ENCODE measurements at places on chromosomes 4 and X. TPM values are rescaled to one million over a fixed set of nuclear protein-coding genes. Genes with fewer than 3 reads are reported as not detected.
A peak's percentile ranks its signal among the peaks of the same experiment; 100 is the strongest.

DNA sequence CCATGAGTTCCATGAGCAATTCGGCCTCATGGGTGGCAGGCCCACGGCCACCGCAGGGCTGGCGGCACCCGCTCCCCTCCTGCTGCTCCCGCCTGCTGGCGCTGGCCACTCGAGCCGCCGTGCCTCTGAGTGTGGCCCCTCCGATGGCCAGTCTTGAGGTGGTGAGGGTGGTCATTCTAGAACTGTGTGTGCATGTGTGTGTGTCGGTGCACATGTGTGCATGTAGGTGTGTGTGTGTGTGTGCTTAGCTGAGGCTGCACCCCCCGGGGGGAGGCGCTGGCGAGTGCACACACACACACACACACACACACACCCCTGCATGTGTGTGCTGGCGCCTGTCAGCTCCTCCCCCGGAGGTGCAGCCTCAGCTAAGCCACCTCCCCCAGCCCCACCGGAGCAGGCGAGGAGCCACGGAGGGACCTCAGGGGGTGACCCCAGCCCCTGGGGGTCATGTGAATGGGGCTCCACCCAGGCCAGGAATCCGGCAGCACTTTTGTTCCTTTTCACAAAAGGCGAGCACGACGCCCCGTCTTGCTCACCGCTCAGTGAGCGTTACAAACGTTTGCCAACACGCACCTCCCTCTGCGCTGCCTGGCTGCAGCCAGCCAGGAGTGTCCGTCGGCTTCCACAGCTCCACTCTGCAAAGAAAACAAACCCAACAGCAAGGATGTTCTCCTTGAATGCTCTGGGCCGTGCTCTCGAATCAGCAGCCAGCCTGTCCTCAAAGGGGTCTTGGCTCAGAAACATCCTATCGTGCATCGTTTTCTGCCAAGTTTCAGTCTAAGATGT lies 29.9 kb downstream of the FGFRL1 start:
- DNase-seq = no peak

GRCh38 chr4:128831531-128832242 lies 22.2 kb downstream of the JADE1 start:
- DNase-seq = no peak

- DNase-seq = no peak
These were observed 24.9 kb upstream of the OCIAD2 start for GRCh38 chr4:48931459-48931858.

GRCh38 chrX:149213264-149213663 lies 291.8 kb downstream of the IDS start:
- DNase-seq = no peak

Gene PABPC1L2B
- 29.4 TPM for total RNA-seq

GRCh38 chr4:161813889-161814288 lies 349.9 kb downstream of the FSTL5 start:
- no peak for DNase-seq

GRCh38 chr4:143282211-143282707 lies 54.4 kb upstream of the GAB1 start:
- no peak for DNase-seq

Gene RXFP1
- 5.6 TPM for total RNA-seq

Gene RASL11B
- 22.0 TPM for total RNA-seq

Gene TKTL1
- 1.7 TPM for total RNA-seq

DNA sequence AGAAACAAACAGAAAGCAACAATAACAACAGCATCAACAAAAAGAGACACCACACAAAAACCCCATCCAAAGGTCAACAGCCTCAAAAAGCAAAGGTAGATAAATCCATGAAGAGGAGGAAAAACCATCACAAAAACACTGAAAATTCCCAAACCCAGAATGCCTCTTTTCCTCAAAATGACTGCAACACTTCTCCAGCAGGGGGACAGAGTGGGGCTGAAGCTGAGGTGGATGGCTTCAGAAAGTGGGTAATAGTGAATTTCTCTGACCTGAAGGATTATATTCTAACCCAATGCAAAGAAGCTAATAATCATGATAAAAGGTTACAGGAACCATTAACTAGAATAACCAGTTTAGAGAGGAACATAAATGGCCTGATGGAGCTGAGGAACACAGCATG lies 888.2 kb downstream of the RAB28 start:
- DNase-seq = no peak

Gene CEP135
- 6.6 TPM for total RNA-seq

- no peak for DNase-seq
These were observed 250.7 kb upstream of the PGRMC2 start for GRCh38 chr4:128538111-128538882.

DNA sequence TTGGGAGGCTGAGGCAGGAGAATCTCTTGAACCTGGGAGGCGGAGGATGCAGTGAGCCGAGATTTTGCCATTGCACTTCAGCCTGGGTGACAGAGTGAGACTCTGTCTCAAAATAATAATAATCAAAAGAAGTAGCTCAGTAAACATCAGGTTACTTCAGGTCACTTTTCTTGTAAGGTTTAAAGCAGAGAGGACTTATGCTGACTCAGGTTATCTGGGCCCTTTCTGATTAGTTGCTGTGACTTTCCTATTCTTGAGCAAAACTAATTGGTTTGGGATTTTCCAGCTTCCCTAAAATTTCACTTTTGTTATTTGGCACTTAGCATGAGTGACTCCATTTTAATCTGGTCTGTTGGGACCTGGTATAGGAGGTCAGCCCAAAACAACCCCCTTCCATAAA lies 812.9 kb downstream of the NLGN4X start:
- DNase-seq = no peak

Gene S100G
- total RNA-seq = not detected

Gene CSAG1
- not detected for total RNA-seq

Gene MUC7
- not detected for total RNA-seq

- DNase-seq = peak; percentile 62
These were observed 45.7 kb downstream of the ACOX3 start for GRCh38 chr4:8394806-8395205.

DNA sequence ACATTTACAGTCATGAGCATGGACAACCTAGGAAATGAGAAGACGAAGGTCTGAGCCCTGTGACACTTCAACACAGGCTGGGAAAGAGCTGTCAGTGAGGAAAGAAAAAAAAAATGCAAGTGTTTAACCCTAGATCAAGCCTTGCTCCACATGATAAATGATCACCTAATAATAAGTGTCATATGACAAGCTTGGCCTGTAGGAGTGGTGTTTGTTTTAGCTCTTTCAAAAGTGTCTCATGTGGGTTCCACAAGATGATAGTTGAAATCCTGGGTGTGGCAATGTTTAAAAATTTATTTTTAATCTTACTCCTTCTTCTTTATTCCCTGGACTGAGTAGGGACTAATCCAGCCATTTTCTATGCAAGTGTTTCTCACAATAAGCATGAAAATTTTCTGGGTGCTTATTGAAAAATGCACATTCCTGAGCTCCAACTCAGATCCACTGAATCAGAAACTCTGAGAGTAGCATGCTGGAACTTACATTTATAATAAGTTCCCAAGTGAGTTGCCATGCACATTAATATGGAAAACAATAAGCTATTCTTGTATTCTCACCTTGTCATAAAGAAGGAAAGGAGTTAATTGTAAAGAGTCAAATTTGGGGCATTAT lies 138.3 kb downstream of the AREG start:
- no peak for DNase-seq

DNA sequence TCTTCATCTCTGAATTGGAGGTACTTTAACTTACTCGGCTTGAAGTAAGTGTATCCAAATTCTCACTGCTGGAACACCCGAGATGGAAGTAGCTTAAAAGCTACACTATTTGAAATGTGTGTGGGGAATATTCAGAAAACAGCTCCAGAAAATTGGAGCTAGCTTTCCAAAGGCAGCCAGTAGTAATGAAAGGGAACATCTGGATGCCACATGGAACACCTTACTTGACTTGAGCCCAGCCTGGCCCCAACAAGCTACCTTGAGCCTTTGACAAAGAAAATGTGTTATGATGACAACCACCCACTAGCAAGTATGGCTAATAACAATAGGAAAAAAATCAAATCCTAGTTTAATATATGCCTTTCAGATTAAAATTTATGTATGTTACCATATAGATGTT lies 161.5 kb downstream of the PRDM5 start:
- DNase-seq = no peak

Gene METAP1
- 27.3 TPM for total RNA-seq

DNA sequence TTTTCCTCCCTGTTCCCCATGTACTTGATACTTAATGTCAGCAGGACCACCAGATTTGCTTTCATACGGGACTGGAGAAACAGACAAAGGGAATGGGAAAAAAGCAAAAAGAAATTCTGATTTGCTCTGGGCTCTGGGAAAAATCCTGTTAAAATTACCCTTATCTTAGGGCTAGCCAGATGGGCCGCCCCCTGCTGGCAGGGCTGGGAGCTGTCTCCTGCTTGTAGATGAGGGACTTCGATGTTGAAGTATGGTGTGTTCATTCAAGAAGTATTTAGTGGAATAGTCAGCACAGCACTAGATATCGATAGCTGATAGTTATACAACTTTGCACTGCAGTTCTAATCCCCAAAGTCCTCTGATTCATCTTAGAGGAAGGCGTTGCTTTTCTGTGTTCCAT lies 45.8 kb downstream of the BCORL1 start:
- DNase-seq = no peak

- no peak for DNase-seq
These were observed 28.6 kb upstream of the MXD4 start for GRCh38 chr4:2290488-2290887.

Gene SERTM2
- total RNA-seq = not detected

DNA sequence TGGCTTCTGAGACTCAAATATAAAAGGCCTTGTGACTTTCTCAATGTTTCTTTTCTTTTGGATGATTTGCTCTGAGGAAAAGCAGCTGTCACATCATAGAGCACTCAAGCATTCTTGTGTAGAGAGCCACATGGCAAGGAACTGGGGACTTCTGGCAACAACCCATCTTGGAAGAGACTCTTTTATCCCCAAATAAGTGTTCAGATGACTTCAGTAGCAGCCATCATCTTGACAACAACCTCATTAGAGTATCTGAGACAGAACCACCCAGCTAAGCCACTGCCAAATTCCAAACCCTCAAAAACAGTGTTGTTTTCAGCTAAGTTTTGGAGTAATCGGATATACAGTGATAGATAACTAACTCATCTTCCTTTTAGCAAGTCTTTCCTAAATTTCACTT lies 1431.7 kb upstream of the IGFBP7 start:
- no peak for DNase-seq

DNA sequence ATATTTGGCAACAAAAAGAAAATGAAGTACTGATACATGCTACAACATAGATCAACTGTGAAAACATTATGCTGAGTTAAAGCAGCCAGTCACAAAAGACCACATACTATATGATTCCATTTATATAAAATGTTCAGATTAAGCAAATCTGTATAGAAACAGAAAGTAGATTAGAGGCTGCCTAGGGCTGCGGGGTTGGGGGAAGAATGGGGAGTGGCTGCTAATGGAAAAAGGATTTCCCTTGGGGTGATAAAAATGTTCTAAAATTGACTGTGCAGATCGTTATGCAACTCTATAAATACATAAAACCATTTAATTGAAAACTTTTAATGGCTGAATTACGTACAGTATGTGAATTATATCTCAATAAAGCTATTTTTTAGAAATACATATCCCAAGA lies 46.8 kb downstream of the NEK1 start:
- DNase-seq = no peak

DNA sequence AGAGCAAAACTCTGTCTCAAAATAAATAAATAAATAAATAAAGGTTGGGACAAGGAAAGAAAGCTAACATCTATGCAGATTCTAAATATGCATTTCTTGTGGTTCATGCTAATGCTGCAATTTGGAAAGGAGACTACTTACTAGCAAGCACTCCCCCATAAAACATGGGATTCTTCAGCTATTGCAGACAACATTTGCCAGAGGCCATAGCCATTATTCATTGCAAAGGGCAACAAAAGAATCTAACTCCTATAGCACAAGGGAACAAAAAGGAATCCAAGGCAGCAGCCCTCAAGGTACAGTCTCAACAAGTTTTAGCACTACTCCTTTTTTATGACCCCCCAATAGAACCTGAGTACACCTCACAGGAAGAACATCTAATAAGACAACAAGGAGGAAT lies 8.0 kb upstream of the HERC5 start:
- no peak for DNase-seq

DNA sequence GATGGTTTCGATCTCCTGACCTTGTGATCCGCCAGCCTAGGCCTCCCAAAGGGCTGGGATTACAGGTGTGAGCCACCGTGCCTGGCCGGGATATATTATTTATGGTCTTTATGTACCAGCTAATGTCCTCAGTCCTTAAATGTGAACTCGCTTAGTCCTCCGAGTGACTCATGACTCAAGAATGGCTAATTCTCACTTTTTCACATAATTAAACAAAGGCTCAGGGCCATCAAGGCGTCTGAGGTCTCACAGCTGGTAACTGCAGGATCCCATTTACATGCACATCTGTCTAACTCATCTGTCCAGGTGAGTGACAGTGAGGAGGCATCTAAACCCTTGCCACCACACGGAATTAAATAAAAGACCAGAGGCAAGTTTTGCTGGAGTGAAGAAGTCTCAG lies 73.5 kb downstream of the HS3ST1 start:
- DNase-seq = no peak

DNA sequence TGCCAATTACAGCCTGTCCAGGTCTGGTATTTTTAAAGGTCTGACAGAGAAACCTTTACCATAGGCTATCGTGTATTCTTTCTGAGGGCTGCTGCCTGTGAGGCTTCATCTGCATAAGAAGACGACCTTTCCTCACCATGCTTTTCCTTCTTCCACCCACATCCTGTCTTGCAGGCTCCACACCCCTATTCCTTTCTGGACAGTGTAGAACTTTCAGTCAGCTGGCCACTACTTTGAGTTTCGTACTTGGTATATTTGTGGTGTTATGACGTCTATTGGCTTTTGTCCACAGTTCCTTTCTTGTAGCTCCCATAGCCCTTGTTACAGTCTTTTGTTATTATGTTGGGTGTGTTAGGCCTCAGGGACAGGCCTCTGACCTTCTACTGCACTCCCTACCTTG lies 311.4 kb downstream of the RAPGEF2 start:
- DNase-seq = no peak

DNA sequence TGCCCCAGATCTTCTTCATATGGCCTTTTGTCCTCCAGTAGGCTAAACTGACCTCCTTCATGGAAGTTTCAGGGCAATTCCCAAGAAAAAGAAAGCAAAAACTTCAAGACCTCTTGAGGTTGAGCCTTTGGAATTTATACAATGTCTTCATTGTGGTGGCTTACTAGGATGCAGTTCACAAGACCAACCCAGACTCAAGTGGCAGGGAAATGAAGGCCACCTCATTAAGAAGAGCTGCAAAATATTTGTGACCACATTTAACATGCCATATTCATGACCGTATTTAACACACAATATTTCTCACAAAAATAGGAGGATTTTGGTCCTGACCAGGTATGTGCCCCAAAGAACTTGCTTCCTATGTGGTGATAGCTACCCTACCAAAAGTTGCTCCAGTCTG lies 605.5 kb upstream of the PITX2 start:
- DNase-seq = no peak

- no peak for DNase-seq
These were observed 17.0 kb upstream of the PAPSS1 start for GRCh38 chr4:107736924-107737448.

GRCh38 chr4:2059726-2060602 lies 837 bp downstream of the NAT8L start:
- peak; percentile 52 for DNase-seq

Data from dorsolateral prefrontal cortex (tissue), 122 donors.